8988T (cell line): ENCODE measurements at places on chromosomes 3 and 15.

DNA sequence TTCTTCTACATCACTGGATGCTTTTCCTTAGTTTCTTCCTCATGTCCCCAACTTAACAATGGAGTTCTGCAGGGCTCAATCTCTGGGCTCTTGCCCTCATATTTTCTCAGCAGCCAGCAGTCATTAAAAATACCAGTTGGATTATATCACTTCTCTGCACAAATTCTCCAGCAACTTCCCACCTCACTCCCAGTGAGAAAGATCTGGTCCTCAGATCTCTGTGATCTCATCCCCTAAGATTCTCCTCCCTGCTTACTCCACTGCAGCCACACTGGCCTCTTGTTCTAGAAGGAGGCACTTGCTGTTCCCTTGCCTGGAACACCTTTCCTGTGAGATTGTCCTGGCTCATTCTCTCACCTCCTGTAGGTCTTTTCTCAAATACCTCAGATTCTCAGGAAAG is 6.1 kb downstream of the ERICH6 start:
- DNase-seq, result no peak

DNA sequence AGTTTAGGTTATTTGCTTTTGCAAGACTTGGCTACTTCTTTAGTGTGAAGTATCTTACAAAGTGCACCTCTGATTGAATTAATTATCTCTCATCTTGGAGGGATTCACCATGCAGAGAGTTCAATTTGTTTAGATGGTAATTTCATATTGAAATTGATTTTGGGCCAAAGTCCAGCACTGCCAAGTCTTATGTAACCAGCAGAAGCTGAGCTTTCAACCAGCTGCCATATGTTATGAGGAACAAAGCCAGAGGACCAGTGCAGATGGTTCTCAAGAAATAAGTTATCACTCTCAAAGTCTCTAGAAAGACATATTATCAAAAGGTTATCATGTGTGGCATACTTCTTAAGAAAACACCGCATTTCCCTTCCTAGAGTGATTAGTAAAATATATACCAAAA is 29.0 kb downstream of the ABHD6 start:
- no peak for DNase-seq

- DNase-seq, result no peak
These were observed 131.7 kb downstream of the TNIK start for GRCh38 chr3:171328419-171329082.

DNA sequence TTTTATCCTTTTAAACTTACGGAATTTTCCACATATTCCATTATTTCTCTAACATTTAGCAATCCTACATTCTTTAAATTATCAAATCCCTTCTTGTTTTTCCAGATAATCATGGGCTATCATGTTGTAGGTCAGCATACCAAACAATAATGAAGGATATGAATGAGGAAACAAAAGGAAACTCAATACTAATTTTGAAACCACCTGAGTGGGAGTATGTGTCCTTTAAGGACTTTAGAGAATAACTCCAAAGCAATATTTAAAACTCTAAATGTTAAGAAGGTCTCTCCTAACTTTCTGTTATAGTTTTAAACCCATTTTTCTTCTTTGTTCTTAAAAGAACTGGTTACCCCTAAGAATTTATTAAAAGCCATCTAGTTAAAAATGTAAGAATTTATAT is 43.0 kb downstream of the TP53BP1 start:
- no peak for DNase-seq

DNA sequence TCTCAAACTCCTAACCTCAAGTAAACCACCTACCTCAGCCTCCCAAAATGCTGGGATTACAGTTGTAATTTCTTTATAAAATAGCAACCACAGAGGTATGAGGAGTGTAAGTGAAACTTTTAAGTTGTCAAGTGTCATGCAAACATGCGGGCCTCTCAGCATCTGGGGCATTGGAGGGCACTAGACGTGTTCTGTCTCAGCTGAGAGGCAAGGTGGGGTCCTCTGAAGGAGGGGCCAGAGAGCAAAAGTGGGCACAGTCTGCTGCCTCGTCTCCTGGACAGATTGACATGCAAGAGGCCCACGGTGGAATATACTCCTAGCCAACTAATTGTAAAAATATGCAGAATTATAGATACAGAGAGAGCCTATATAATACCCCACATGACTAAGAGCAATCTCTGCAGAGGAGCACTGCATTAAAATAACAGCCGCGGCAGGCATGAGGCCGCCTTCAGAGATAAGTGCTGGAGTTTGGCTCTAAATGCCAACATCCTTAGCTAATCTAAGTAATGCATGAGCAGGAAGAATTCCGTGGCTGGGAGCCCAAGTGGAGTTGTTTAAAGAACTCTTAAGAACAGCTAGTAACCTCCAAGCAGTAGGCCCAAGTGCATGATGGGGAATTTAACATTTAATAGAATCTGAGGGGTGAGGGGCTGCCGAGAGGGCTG is 87.8 kb upstream of the RNU6-1 start:
- DNase-seq, result no peak

- DNase-seq, result peak; percentile 55
These were observed 21.6 kb downstream of the SNX33 start for GRCh38 chr15:75669191-75669878.

DNA sequence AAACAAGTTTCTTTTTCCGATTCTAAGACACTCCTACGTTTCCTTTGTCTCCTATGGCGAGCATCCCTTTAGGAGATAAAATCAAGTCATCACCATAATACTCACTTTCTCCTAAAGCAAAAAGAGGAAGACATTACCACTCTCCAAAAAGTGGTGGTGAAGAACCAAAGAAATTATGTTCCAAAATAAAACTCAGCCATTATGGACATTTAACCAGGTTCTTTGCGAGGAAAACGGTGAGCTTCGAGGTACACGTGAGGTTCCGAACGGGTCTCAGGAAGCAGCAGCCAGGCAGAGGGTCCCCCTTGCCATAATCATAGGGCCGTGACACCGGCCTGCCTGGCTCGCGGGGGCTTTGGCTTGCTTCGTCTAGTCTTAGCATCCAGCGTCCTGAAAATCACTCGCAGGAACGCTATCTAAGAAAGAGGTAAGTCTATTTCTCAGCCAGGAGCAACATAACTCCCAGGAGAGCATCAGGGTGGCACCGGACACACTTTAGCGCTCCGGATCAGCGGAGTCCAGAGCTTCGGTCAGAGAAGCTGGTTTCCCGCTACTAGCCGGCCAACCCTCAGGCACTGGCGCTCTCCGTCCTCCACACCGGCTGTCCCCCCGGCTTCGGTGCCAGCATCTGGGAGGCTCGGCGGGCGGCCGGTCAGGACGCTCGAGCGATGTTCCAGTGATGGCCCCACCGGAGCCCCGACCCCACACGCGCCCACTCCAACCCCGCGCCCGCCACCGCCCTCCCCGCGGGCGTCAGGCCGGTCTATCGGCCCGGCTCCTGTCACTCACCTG is 581 bp downstream of the IP6K1 start:
- peak; percentile 38 for DNase-seq

DNA sequence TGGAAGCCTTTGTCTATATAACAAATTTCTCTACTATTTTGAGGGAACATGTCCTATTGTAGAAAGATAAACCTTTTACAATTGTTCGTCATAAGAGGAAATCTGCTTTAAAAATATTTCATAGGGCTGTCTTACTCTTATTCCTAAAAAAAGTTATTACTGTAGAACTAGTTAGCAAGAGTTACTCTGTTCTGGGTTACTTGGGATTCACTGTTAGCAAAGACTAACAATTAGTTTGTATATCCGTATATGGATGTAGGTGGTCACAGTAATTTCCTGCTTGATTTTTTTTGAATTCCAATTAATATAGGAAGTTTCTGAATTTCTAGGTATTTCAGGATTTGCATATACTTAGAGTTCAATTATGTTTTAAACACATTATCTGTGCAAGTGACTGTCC is 413.5 kb downstream of the RBMS3 start:
- DNase-seq, result no peak

DNA sequence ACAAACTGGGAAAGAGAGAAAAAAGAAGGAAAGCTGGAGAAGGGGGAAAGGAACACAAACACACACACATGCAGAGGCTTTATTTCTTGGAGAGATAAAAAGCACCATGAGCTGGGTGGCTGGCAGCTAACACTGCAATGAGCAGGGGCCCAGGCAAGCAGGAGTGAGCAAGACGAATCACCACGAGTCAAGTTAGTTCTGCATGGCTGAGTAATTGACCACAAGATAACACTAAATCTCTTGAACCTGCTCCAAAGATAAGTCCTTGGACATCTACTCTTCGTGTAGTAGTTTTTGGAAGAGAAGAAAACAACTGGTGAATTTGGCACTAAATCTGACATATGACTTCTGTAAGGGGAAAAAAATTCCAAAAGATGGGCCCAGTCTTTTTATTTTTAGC is 100.9 kb downstream of the MYO5A start:
- no peak for DNase-seq

GRCh38 chr3:127970966-127971592 is 56.0 kb downstream of the KBTBD12 start:
- no peak for DNase-seq

DNA sequence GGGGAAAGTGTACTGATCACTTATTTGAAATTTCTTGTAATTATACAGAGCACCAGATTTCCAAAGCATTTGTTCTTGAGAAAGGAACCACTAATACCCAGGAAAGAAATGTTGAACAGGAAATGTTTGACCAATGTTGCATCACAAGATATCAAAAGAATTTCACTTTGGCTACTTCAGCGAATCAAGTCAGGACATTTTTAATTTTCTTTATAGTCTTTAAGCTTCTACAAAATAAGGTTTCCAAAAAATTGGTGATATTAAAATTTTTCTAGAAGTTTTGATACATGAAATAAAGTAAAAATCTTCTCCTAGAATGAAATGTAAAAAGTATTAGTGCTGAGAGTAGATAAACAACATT is 421.9 kb downstream of the MECOM start:
- no peak for DNase-seq

GRCh38 chr3:45597171-45597570 is 2.6 kb downstream of the LIMD1 start:
- no peak for DNase-seq

GRCh38 chr15:24678485-24678884 is 2.9 kb downstream of the NPAP1 start:
- no peak for DNase-seq

- no peak for DNase-seq
These were observed 1.1 kb downstream of the SEC13 start for GRCh38 chr3:10319804-10320203.

GRCh38 chr3:174532776-174533175 is 326.4 kb upstream of the NAALADL2 start:
- DNase-seq, result no peak
